ENCODE measurements at places on chromosomes 6 and 20.

DNA sequence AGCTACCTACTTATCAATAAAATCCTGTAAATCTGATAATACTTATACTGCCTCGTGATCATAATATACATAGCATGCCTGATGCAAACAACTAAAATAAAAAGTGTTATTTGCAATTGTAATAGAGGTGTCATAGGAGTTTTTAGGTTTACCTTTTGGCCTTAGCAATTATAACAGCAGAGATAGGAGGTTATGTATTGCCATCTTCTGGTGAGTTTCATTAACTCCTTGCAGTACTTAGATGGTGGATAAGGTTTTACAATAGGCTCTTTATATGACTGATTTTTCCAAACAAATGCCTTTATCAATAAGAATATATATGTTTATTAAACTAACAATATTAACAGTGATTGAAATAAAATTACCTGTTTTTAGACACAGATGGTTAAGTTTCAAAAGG, 27.8 kb upstream of the MYCT1 start:
- DNase-seq = no peak

DNA sequence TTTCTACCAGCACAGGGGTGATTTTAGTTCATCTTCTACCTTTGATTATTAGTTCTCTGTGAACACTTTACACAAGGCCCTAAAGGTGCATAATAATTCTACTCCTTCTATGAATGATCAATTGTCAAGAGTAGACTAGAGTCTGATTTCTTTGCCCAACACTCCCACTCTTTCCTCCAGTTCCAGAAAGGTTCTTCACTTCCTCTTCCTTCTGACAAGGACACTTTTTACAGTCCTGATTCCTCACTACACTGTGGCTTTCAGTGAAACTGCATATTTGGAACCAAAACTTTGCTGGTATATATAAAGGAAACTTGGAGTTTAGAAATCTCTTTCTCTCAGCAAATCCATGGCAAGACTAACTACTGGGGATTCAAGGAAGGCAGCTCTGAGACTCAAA, 10.6 kb upstream of the RSPO3 start:
- DNase-seq = no peak

DNA sequence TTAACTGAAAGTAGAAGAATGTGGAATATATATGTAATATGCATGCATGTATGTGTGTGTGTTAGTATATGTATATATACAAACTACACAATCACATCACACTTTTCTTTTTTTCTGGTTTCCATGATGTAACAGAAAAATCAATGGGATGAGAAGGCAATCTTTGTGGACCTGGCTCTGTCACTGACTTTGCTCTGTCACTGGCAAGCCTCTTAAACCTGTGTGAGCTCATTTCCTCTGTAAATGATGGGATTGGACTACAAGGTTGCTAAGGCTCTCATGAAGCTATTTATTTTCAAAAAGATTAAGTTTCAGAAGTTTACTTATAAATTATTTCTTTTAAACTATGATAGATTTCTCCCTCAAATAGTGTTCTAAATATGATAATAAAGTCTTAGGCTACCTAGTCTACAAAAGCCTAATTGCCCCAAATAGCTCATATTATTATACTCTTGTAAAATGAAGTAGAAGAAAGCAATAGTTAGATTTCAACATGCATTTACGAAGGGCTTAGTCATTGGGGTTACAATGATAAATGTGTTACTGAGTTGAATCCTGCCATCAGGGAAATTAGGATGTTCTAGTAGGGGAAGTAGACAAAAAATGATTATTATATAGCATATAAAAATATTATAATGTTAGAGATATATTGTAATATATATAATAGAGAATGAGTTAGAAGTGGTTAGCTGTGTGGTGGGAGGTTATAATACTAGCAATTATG, 129.3 kb downstream of the AFG1L start:
- no peak for DNase-seq

DNA sequence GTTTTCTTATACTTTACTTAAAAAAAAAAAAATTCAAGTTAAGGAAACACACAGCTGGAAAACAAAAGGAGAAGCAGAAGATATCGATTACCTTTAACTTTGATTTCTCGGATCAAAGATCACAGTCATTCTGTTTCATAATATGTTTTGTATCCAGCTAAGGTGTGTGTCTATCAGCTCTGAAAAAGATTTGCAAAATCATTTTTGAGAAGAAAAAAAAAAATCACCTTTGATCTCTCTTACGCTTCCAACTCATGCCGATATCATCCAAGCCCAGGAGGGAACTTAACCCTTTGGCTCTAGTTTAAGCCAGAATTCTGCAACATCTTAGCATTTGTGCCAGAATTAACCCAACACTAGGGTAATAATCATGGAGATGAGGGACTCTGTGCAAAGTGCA, 144.0 kb downstream of the NFATC2 start:
- no peak for DNase-seq

GRCh38 chr20:3911956-3912355, 22.8 kb downstream of the PANK2 start:
- no peak for DNase-seq

Measured in keratinocyte (primary cell).